ENCODE measurements at places on chromosomes 4 and X.

DNA sequence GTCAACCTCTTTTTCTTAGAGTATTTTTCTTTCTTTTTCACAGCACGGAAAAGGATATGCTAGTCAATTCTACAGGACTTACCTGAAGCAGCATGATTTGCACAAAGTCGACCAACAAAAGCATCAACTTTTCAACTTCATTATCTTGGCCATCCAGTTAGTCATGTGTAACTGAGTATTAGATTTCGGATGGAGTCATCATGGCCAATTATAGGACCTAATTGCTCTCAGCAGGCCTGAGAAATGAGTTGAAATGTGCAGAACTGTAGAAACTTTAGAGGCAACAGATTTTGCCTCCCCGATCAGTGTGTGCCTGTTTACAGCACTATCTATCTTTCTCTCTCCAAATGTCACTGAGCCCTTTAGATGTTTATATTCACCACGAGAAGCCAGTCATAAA, 41.0 kb downstream of the PCDH10 start:
- DNase-seq: no peak

GRCh38 chr4:6773106-6773505, 9.4 kb upstream of the KIAA0232 start:
- DNase-seq: no peak

DNA sequence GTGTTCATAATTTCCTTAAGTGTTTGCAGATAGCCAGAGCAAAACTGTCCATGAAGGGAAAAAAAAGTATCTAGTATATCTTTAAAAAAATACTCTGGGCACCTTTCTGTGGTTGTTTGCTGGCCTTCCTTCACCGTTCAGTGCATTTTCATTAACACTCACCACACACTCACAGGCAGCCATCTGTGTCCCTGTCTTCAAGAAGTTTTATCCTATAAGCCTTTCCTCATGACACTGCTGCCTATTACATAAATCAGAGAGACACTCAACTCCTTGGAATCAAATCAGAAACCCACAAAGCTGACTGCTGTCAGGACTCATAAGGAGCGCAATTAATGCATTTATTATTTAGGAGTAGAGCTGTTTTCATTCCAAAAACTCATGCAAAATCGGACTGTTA, 1720.2 kb downstream of the PCDH7 start:
- no peak for DNase-seq

- peak; percentile 59 for DNase-seq
Observed at GRCh38 chr4:135418353-135418752, 1216.8 kb upstream of the PABPC4L start.

DNA sequence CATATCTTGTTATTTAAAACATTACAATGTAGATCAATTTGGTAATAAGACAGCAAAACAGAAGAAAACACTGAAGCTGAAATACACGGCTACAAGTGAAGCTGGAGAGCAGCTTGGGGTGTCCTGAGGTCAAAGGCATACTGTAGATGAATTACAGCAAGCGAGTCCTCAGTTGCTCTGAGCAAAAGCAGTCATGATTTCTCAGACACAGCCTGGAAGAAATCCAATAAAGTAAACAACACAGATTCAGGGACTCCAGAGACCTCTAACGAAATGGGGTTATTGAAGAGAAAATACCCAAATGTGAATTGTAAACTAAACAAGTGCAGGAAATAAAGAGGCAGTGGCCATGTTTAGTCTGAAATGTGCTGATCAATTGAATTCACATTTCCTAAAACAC, 324.4 kb downstream of the CAMK2D start:
- DNase-seq: no peak

- DNase-seq: no peak
Observed at GRCh38 chr4:52743444-52744019, 7.7 kb downstream of the ERVMER34-1 start.

- DNase-seq: peak; percentile 71
Observed at GRCh38 chr4:115844180-115844579, 730.8 kb upstream of the NDST4 start.

- DNase-seq: no peak
Observed at GRCh38 chr4:150212485-150212884, 134.2 kb downstream of the DCLK2 start.

- peak; percentile 20 for DNase-seq
Observed at GRCh38 chrX:50941638-50942037, 31.1 kb downstream of the BMP15 start.

- DNase-seq: no peak
Observed at GRCh38 chrX:20668550-20668949, 401.8 kb upstream of the RPS6KA3 start.

DNA sequence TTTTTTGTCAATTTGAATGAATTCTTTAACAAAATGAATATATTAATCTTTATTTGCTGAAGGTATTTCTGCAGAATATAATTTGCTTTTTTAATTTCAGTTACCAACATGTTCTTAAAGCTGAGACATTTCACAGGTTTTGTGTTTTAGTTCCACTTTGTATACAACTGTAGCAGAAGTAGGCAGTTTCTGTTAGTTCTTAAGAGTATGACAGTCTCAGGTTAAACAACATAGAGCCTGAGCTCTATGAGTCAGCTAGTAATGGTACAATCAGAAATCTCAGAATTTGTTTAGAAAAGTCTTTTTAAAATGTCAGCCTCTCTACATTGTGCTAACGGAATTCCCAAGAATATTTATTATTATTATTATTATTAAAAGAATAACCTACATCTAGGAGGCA, 50.4 kb downstream of the GSTCD start:
- no peak for DNase-seq

- peak; percentile 31 for DNase-seq
Observed at GRCh38 chr4:7581477-7581876, 146.7 kb upstream of the PSAPL1 start.

DNA sequence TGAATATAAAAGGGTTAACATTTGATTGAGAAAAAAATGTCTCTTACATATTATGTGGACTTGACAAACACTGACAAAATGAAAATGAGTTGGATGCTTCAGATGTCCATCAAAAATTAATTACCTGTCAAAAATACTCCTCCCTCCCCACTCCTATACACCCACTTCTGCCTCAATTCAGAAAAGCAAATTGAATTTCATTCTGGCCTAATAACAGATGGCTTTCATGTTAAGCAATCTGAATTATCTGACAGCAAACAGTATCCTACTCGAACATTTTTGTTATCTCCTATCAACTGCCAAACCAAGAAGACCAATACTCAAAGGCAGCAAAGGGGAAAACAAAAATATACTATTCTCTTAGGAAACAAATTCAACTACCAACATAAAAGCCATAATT, 44.0 kb downstream of the ATP8A1 start:
- no peak for DNase-seq

DNA sequence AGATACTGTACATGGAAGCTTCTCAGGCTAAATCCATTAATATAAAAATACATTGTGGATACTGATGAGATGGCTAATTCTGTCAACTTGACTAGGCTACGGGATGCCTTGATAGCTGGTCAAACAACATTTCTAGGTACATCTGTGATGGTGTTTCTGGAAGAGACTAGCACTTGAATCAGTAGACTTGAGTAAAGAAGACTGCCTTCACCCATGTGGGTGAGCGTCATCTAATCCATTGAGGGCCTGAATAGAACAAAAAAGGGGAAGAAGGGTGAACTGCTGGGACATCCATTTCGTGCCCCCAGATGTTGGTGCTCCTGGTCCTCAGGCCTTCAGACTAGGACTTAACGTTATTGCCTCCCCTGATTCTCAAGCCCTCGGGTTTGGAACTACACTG, 3.7 kb upstream of the SRP72 start:
- no peak for DNase-seq

- DNase-seq: peak; percentile 34
Observed at GRCh38 chr4:19774690-19775256, 476.9 kb upstream of the SLIT2 start.

- DNase-seq: no peak
Observed at GRCh38 chr4:61533140-61533539, 333.0 kb downstream of the ADGRL3 start.

- DNase-seq: no peak
Observed at GRCh38 chrX:31545726-31546125, 473.9 kb upstream of the FTHL17 start.

DNA sequence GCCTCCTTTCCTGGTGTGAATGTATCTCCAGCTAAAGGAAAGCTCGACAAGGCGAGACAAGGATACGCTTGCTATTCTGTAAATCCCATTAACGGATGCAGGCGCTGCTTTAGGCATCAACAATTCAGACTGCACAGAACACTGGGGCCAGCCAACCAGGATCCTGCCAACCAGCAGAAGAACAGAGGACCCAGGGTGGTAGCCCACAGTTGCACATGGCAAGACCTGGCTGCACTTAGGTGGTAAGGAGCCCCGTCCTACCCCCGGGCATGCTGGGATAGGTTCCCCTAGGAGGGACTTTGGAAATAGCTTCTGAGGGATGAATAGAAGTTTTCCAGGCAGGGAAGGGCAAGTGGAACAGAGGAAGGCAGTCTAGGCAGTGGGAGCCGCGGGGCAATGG, 20.7 kb downstream of the PSAPL1 start:
- no peak for DNase-seq

GRCh38 chr4:153483432-153484418, 17.6 kb downstream of the TMEM131L start:
- DNase-seq: no peak

- DNase-seq: no peak
Observed at GRCh38 chr4:46992338-46992737, 1.0 kb downstream of the GABRA4 start.

DNA sequence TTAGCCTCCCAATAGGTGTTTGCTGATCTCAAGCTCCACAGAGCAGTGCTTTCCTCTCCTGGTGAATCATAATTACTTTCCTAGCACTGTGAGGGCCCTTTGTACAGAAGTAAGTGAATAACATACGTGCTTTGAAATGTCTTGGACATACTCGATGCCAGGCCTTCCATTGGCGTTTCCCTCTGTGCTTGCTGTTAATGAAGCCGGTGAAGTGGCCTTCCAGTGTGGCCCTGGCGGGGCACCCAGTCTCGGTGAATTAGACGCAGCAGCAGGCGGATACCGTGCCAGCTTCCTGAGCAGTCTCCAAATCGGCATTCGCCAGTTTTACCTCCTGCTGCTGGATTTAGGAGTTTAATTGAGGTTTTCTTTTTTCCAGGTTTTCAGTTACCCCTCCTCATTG, 132.3 kb downstream of the HMX1 start:
- DNase-seq: no peak

- DNase-seq: no peak
Observed at GRCh38 chrX:128769495-128769894, 717.3 kb upstream of the ACTRT1 start.

DNA sequence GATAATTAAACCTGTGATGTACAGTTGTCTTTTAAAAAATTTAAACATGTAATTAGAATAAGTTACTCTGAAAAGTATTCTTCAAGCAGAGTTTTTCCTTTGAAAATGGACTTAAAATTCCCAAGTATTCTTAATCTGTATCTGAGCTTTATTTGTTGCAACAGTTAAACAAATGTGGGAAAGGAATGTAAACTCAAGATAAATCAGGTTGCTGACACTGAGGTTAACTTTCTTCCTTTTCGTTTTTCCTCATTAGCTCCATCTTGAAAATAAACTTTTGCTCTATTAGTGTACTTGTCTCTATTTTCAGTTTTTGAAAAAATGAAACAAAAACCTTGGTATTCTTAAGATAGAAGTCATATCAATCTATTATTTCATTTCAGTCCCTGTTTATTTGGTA, 144.5 kb upstream of the BMPR1B start:
- no peak for DNase-seq

- peak; percentile 56 for DNase-seq
Observed at GRCh38 chr4:140497747-140498636, at the start of gene MGAT4D. TSS of gene MGAT4D (minus strand) at chr4:140498293. CDS start at chr4:140498222, 71 bp downstream.

- no peak for DNase-seq
Observed at GRCh38 chr4:15164571-15164970, 162.3 kb downstream of the CPEB2 start.

GRCh38 chr4:2370597-2371320, 47.7 kb downstream of the ZFYVE28 start:
- no peak for DNase-seq

GRCh38 chr4:27101126-27101525, 240.5 kb downstream of the STIM2 start:
- DNase-seq: no peak

DNA sequence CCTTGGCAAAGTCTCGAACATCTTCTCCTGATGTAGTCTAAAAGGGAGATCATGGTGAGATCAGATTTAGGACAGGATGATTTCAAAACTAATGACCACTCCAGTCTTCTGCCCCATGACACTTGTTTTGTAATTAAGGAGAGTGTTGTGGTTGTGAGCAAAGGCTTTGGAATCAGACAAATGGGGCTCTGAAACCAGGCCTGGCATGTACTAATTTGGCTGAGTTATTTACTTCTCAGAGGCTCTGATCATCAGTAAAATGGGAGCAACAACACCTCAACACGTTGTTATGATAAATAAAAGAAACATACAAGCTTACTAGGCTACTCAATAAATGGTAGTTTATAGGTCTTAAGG, 106.9 kb upstream of the FTHL17 start:
- DNase-seq: no peak

- no peak for DNase-seq
Observed at GRCh38 chrX:69510914-69511513, 6.9 kb downstream of the NALF2 start.

DNA sequence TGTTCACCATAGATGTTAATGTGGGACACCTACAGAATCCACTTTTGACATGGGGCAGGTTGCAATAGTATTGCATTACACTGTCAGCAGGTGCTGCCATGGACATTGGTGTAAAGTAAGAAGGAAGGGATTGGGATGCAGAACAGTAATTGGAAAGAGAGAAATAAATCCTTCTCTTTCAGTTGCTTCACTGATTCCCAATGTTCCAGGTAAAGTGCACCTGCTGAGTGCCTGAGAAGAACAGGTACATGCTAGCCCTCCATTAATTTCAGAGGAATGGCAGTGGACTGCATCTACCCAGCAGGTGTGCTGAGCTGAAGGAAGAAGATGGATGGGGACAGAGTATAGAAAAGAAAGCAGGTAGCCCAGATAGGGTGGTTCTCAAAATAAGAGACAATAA, 248.5 kb downstream of the TENM3 start:
- DNase-seq: no peak

DNA sequence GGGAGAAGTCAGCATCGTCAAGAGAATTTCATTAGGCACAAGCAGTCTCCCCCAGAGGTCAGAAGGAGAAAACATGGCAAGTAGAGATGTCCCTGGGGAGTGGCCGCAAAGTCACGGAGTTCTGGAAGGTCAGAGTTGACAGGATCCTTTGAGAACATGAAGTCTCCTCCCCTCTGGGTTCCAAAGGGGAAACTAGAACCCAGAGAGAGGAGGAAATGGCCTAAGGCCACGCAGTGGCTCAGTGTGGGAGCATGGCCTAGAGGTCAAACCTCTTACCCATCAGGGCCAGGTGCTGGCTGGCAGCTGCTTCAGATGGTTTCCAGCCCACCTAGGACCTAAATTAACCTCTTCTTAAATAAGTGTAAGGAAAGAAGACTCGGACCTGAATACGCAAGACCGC, 884 bp downstream of the IDH3G start:
- DNase-seq: no peak

DNA sequence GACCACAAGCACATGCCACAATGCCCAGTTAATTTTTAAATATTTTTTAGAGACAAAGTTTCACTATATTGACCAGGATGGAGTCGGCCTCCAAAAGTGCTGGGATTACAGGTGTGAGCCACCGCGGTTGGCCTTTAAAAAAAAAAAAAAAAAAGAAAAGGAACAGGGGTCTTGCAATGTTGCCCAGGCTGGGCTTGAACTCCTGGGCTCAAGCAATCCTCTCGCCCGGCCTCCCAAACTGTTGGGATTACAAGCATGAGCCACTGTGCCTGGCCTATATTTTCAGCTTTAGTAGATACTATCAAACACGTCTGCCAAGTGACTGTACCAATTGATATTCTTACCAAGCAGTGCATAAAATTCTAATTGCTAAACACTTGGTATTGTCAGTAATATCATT, 8.8 kb downstream of the UGDH start:
- no peak for DNase-seq

- DNase-seq: no peak
Observed at GRCh38 chr4:109682875-109683274, 20.4 kb downstream of the CASP6 start.

Data from DMS53 (cell line).